Caco-2 (cell line): ENCODE measurements at places on chromosomes 2 and 18. TPM values are rescaled to one million over a fixed set of nuclear protein-coding genes. Genes with fewer than 3 reads are reported as not detected.

C2orf66 gene
- total RNA-seq, result not detected in 2 replicates

GREB1 gene
- total RNA-seq, result 2.2 and 2.4 TPM in 2 replicates

CACNB4 gene
- 1.00 and 1.0 TPM in 2 replicates for total RNA-seq

TGFA gene
- total RNA-seq, result 0.32 and 0.70 TPM in 2 replicates

MAP3K19 gene
- total RNA-seq, result not detected in 2 replicates

CGREF1 gene
- total RNA-seq, result 4.4 and 5.0 TPM in 2 replicates

ZBTB14 gene
- 13.9 and 14.7 TPM in 2 replicates for total RNA-seq

AMMECR1L gene
- total RNA-seq, result 28.1 and 29.3 TPM in 2 replicates

RAPGEF4 gene
- 0.23 and 0.98 TPM in 2 replicates for total RNA-seq

NFU1 gene
- total RNA-seq, result 72.5 and 85.3 TPM in 2 replicates

FIGN gene
- not detected in 2 replicates for total RNA-seq
